Fibroblast of skin of scalp (primary cell): ENCODE measurements at places on chromosomes 3 and 15.
A peak's percentile ranks its signal among the peaks of the same experiment; 100 is the strongest.

DNA sequence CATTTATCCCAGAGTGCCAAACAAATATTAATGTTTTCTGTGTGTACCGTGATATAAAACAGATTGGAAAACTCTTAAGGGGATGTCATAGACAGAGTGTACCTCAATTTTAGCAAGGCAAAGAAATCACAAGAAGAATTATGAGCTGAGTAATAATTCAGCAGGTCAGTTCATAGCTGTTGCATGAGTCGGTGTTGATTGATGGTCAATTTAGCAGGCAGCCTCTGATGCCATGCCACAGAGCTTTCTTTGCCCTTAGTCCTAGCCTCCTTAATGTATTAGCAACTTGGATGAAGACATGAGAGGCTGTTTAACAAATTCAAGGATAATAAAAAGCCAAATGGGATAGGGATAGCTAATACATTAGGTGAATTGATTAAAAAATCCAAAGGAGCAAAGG, 6.8 kb downstream of the SLC35A5 start:
- no peak for DNase-seq

- no peak for DNase-seq
Measured at GRCh38 chr3:190326361-190326760, 4.1 kb upstream of the CLDN1 start.

DNA sequence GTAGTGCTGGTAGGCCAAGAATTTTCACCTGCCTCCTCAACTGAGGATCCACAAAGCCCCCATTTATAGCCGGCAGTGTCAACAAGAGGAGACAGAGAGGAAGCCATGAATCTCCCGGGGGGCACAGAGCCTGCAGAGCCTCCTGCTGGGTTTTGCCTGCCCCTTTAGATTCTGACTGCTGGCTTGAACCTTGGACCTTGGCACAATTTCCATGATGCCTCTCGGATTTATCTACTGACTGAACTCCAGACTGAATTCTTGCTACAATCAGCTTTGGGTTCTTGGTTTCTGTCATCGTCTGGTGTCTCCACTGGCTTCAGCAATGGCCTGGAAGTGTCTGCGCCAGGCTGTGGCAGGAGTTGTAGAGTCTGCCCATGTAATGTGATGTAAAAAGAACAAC, 80.7 kb downstream of the GPR156 start:
- no peak for DNase-seq

GRCh38 chr3:151377768-151378385, 6.7 kb downstream of the P2RY12 start:
- no peak for DNase-seq

- DNase-seq = no peak
Measured at GRCh38 chr3:119783255-119783654, 1.4 kb downstream of the NR1I2 start.

GRCh38 chr3:141326123-141326522, 42.2 kb upstream of the ZBTB38 start:
- no peak for DNase-seq

GRCh38 chr15:70503073-70503745, 260.1 kb downstream of the UACA start:
- DNase-seq = no peak

GRCh38 chr15:98881526-98882520, 125.8 kb downstream of the PGPEP1L start:
- peak; percentile 78 for DNase-seq

DNA sequence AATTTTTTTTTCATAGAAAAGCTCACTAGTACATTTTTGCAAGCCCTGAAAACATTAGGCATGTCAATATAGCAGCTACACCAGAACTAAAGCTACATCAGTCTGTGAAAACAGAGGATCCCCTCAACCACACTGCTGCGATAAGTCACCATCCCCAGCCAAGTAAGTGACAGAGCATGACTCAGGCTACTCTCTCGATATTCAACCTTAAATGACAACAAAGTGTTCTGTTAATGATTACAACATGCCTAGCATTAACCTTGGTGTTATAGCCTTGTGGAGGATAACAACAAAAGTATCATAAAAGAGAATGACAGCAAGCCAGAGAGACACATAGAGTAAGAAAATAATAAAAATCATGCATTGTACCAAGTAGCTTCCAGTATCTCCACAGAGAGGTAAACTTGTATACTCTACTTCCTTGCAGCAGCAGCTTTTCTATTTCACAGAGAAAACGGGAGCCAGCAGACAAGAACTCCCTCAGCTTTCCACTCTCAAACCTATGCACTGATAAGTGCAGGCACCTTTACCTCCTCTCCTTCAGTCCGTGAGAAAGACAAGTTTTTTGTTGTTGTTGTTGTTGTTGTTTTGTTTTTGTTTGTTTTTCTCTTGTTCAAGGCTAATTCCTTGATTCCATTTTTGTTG, 76.6 kb downstream of the GBE1 start:
- peak; percentile 58 for DNase-seq

DNA sequence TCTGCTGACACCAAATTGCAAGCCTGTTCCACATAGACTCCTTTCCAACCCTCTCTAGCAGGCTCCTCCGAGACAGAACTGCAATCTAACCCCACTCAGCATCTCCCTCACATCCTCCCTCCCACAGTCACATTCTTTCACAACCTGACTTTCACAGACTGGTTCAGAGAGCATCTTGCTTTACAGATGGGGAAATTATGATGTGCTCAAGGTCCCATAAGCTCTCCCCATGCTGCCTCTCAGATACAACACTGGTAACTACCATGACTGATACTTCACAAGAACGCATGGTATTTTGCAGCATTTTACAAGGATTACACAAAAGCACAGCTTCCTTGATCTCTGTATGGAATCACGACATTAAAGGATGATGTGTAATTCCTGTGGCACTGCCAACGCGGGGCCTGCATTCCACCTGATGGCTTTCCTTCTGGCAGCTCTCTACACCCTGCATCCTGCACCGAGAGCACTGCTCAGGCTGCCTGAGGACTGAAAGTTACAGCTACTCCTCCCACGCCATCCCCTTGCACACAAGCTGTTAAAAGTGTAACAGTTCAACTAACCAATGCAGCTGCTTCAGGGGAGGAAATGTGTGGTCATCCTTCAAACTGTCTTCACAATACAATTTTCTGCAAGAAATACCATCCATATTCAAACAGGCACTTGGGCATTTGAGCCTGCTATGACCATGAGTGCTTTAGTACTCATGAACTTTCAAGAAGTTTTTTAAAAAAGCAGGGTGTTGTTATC, 27.6 kb downstream of the TBC1D2B start:
- DNase-seq = peak; percentile 86

DNA sequence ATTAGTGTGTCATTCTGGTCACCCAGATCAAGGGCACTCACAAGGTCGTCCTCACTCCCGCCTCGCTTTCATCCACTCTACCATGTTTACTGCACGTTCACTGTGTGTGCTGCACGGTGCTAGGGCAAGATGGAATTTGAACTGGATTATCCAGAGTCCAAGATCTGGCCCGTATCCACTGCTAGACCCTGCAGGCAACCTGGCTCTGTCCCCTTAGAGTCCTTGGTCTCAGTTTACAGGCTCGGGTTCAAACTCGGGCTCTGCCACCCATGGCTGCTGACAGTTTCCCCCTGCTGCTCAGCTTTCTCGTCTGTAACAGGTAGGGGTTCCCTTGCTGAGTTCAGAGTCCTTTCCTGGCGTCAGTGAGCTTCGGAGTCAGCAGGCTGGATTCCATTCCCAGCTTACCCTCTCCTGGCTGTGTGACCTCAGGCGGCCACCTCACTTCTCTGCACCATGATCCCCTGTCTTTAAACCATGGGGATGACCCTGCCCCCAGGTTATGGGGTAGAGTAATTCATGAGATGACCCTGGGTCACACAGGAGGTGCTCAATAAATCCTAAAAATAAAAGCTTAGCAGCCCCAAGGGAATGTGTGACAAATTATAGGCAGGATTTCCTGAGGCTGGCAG, 79.6 kb upstream of the SLC6A6 start:
- DNase-seq = no peak

GRCh38 chr15:25508369-25509002, 69.7 kb upstream of the UBE3A start:
- DNase-seq = peak; percentile 71

- DNase-seq = peak; percentile 98
Measured at GRCh38 chr3:20185679-20186599, at the start of gene SGO1. TSS of gene SGO1 (minus strand) at chr3:20186206. CDS start at chr3:20184027, 2,179 bp downstream.

DNA sequence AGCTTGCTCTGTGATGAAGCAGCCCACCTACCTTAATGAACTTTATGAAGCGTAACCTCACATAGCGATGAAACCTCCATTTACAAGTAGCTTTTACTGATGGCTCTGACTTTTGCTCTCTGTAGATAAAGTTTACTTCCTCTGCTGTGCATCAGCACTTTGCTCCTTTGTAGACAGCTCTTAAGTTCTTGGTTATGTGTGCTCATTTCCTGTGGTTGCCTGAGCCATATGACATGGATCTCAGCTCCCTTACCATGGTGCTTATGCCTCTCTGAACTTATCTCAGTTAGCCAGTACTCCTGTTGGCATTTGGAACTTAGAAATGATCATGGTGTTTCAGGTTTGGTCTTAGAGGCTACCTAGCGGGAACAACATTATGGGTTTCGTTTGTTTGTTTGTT, 7.8 kb downstream of the MFSD1 start:
- DNase-seq = no peak

DNA sequence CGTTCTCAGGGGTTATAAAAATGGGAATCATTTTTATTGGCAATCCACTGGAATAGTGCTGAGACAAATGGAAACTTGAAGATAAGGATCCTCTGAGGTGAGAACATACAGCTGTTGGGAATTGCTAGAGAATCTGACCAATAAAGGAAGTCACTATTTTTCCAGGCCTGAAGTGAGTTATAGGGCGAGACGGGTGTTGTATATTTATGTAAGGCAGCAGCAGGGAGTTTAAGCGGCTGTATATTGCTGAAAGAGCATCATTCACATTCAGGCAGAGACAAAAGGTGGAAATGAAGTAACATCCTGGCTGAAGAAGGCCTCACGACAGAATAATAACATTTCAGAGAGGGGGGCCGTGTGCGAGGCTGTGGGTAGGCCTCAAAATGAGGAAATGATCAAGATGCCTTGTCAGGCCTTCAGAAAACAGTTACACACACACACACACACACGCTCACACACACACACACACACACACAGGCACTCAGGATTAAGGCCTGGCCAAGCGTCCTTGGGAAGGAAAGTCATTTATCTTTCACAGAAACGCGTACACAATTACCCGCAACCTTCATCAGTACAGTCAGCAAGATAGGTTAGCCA, 964.9 kb upstream of the NR2F2 start:
- DNase-seq = no peak

- no peak for DNase-seq
Measured at GRCh38 chr3:65595222-65596028, 443.3 kb downstream of the MAGI1 start.

DNA sequence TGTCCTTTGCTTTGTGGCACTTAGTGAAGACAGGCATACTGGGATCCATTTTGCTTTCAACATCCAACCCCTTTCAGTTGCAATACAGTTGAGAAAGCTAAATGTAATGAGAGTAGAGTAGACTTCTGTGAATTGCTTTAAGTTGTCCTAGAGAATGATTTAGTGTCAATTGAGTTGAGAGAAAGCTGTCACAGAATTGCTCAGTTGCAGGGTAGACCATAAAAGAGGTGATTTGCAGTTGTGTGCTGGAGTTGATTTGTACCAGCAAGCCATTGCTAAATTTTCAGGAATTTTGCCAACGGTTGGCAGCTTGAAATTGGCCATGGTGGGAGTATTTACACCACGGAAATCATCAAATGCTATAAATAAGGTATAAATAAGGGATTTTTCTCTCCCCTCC, 2.2 kb downstream of the ABHD5 start:
- DNase-seq = no peak

- DNase-seq = no peak
Measured at GRCh38 chr3:107540857-107541256, 18.1 kb downstream of the BBX start.

- no peak for DNase-seq
Measured at GRCh38 chr3:71227270-71227661, 356.3 kb downstream of the FOXP1 start.

GRCh38 chr3:121916189-121916588, 22.0 kb downstream of the SLC15A2 start:
- DNase-seq = no peak

DNA sequence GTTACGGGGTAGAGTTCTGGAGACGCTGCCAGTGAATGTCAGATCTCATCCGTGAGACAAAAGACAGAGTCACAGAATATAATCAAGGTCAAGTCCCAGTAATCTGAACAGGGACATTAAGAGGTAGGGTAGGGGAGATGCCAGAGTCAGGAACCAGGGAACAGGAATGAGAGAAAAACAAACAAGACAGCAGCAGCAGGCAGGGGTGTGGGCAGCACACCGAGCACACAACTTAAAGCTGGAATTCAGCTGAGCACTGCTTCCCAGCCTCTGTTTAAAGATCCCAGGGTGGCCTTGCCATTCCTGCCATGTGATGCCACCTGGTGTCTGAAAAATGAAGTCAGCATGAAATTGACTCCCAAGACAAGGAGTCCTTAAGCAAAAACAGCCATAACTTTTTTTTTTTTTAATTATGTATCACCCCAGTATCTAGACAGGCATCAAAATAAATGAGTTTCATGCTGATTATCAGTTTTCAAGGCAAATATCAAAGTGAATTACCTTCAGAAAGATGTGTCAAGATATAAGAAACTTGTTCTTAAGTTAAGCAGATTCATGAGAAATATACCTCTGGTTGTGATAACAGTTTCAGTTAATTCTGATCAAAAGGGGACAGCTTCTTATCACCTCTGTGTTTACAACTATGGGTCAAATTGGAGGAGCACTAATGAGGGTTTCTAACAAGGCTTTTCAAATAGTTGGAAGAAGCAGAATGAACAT, 203.7 kb downstream of the SLC9A9 start:
- DNase-seq = peak; percentile 81

DNA sequence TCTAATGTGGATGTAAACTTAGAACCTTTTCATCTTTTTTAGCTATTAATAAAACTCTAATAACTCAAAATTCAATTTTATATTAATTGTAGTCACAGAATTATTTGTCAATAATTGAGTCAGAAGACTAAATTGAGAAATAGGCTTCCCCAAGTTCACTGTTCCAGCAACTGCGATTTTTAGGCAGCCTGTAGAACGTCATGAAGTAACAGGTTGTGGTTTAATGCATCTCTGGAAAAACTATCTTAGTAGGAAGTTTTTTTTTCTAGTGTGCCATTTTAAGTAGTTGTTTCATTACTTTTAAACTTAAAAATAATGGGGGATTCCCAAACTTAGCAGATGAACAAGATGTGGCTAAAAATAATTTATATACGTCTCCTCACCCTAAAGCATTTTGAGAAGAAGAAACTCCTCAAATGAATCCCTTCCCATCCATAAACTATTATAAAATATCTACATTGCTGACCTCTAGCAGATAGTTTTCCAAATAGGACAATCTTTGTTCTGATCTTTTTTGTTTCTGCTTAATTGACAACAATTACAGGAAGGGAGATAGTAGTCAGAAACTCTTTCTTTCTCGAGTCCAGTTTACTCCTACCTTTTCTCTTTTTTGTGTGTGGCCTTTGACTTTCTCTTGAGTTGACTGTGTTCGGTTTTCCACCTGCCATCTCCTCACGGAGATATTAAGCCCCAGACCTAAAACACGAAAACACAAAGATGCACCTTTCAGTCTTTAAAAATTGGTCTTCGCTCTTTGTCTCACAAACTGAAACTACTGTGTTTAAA, 43.1 kb downstream of the LRCH3 start:
- no peak for DNase-seq

- DNase-seq = no peak
Measured at GRCh38 chr3:63097396-63097795, 180.7 kb upstream of the SYNPR start.

- no peak for DNase-seq
Measured at GRCh38 chr15:65836665-65837064, 32.6 kb upstream of the RAB11A start.

- peak; percentile 28 for DNase-seq
Measured at GRCh38 chr15:36777926-36778325, 198.5 kb downstream of the CDIN1 start.
